Panc1 (cell line): ENCODE measurements at places on chromosomes 11 and 22. TPM values are rescaled to one million over a fixed set of nuclear protein-coding genes. Genes with fewer than 3 reads are reported as not detected.

- no peak for DNase-seq
Measured at GRCh38 chr22:44211256-44211945, 30.7 kb downstream of the PARVG start.

DNA sequence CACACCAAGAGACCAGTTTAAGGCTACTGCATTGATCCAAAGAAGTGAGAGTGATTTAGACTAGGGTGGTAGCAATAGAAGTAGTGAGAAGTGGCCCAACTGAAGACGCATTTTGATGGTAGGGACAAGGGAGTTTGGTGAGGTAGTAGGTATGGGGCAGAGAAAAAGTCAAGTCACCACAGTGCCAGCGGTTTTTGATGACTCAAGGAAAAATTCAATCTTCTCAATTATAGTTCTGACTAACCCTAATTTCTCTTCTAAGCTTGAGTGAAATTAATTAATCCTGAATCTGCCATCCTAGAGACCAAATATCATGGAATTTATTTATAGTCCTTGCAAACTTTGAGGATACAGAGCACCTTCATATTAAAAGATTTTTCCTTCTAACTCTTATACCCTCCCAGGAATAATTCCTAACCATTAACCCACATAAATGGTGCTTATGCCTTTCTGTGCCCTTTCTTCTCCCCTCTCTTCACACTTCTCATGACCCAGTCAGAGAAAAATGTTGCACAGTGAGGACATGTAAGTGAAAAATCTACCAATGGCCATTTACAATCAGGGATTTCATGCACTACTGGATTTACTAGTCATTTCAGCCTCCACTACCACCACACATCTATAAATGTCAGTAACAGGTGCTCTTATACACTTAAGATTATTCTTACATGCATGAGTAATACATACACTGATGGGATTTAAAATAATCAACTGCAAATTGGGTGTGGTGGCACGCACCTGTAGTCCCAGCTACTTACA is 45.9 kb upstream of the ARHGAP32 start:
- no peak for DNase-seq

GRCh38 chr22:50641696-50642607 is 14.0 kb upstream of the ARSA start:
- no peak for DNase-seq

DNA sequence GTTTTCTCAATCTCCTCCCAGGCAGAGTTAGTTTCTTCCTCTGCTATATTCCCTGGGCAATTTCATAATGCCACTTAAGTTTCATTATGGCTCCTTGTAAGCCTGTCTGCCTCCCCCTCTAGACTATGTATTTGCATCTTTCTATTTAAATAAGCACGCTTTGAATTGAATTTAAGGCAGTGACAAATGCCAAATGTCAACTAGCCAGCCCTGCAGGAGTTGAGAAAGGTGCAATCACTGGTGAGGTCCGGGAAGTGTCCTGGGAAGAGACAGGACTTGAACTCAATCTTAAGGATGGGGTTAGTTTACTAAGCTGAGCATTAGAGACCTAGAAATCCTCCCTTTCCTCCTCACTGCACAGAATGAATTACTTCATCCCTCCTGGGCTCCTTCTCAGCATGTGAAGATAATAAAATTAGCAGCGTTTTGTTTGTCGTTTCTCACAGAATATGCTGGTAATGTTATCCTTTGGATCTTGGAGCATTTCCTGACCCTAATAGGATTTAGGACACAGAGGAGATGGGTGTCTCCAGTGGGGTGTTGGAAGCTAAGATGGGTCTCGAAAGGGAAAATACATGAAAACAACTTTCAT is 1.6 kb downstream of the TCP11L1 start:
- no peak for DNase-seq

DNA sequence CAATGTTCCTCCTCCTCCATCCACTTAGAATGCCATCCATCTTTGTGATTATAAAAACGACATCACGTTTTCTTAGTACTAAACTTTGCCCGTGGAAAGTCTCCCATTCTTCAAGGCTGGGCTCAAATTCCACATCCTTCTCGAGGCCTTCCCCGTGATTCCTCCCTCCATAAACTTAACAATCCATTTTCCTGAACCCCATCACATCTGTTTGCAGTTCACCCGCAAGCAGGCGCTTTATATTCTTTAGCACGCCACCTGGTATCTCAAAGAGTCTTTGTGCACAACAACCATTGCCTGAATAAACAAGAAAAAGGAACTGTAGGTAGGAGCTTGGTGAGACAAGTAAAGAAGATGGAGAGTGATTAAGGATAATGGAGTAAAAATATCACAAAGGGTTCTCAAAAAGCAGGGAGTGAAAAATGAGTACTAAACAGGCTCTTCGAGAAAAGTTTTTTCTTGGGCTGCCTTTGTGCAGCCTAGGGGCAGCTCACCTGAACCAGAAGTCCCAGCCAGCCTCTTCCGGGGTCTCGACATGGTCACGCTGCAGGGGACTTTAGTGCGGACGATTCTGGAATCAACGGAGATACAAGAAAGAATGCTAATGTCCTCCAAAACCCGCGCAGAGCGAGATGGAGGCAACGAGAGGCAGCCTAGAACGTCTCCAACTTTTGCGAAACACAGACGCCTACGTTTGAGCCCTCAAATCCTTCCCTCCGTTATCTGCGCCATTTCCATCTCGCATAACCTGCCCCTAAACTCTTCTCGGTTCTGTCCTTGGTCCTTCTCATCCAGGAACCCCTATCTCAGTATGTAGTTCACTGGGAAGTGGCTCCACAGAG is 585 bp downstream of the THYN1 start:
- no peak for DNase-seq

DNA sequence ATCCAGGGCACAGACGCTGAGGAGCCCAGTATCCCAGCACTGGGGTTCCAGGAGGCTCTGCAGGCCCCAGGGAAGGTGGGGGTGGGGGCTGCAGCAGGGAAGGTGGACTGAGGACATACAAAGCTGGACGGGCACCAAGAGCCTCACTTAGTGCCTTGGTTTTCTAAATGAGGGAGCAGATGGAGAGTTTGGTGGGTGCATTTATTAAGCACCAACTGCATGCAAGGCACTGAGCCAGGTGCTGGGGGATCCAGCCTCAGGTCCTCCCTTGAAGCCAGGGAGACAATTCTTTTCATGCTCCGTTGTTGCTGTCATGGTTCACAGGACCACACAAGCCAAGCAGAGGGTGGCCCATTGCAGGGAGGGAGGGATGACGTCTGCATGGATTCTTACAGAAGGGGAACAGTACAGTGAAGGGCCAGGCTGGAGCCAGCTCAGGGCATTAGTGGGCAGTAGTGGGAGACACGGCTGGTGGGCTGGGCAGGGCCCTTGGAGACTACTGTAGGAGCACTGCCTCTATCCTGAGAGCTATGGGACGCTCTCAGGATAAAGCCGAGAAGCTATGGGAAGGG is 65.0 kb downstream of the MACROD1 start:
- DNase-seq, result no peak

DNA sequence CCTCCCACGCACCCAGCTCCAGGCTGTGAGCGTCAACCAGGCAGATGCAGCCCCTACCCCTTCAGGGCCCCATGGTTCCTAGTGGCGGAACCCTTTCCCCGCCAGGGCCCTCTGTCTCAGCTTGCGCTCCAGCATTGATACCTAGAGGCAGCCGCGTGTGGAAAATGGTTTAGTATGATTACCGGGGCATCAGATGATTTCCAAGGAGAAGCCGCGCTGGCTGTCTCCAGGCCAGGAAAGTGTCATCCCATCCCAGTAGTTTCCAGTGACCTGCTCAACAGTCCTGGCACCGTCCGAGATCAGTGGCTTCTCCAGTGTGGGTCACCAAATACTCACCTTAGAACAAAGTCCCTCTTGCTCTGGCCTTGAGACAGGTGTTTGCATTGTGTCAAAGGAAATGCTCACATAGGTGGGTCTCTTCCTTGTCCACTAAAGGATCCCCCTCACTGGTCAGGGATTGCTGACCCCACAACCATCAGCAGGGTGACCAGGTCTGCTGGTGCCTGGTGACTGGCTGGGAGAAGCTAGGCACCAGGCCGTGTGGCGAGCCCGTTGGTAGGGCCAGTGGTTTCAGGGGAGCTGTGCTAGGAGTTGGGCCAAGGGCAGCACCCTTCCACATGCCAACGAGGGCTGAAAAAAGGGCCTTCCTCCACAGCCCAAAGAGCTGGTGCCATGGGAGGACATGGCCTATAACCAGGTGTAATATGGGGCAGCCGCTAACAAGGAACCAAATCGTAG is 109.4 kb downstream of the MORC2 start:
- DNase-seq, result no peak

Gene SOX6
- 0.21 TPM for total RNA-seq

DNA sequence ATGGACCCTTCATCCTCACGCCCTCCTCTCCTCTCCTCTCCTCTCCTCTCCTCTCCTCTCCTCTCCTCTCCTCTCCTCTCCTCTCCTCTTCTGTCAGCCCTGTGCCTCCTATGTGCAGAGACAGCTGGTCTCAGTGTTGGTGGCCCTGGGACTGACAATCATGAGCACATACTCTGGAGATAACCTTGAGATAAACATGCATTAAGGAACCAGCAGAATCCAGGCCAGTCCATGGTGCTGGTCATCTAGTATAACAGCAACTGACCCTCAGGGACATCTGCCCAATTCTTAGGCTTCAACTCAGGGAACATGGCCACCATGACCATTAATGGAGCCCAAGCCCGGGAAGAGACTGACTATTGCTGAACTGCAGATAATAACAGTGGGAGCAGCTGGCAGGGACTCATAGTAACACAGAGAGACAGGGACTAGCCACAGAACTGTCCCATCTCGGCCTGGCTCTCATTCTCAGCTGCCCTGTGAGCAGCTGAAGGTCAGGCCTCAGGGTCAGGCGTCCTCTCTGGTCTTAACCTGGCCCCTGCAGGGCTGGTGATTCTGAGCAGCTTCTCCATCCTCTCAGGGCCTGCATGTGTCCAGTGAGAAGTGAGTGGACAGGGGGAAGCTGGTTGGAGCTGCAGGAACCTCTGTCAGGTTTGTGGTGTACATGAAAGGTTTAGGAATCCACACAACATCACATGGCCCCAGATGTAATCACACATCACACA is 45.4 kb downstream of the GGTLC2 start:
- no peak for DNase-seq

Gene OR52A1
- not detected for total RNA-seq

DNA sequence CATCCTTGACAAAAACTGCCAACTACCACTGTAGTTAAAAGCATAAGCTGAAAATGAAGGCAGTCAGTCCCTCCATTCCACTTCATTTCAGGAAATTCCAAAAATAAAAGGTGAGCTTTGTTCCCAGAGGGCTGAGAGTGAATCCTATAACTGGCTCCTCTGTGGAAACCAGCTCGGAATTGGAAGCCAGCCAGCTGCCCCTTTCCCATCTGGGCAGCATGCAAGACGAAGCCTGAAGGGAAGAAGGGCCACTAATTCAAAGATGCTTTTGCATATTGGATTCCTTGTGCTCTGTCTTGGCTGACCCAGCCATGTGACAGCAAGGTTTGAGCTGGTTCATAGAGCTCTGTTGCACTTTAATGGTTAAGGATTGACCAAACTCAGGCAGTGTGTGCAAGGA is 83.4 kb downstream of the ALX4 start:
- DNase-seq, result no peak

Gene MYRF
- total RNA-seq, result 2.8 TPM

Gene ENTHD1
- not detected for total RNA-seq

DNA sequence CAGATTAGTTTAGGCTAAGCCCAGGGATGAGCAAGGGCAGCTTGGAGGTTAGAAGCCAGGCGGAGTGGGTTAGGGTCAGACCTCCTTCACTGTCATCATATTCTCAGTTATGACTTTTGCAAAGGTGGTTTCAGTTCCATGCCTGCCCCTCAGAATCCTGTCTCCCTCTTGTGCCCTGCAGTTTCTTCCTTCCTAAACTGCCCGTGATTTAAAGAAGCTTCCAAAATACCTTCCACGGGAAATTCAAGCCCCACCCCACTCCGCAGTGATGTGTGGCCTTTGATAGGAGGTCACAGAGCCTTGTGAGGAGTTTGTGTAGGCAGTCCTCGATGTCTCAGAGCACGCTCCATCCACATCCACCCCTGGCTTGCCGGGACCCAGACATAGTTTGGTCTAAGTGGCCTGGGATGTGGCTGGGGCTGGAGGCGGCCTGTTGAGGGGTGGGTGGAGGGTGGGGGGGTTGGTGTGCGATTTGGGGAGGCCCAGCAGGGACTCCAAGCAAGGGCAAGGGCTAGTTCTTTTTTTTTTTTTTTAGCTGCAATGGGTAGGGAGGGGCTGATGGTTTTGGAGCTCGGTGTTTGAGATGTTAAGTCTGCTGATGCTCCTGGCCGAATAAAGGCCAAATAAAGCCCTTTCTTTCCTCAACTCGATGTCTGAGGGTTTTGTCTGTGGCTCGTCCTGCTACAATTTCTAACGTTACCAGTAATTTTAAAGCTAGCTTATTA is 1.6 kb upstream of the IFITM1 start:
- no peak for DNase-seq
